AG04450 (cell line): ENCODE measurements at places on chromosomes 4 and X.

- DNase-seq, result peak; percentile 2
Measured at GRCh38 chr4:73499996-73500765, 18.6 kb downstream of the AFM start.

DNA sequence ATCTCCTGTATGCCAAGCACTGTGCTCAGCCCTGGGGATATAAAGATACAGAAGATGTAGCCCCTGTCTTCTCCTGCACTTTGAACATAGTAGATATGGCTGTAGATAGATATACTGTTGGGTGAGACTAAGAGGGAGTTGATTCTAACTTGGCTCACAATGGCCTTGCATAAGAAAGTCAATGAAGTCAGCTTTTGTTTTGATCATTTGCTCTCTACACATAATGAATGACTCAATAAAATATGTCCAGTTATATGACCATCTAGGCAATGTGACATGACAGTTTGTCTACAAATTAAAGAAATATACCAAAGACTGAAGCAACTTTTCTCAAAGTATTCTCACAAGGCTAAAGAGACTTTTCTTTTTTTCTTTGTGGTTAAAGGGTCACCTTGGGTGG lies 147.6 kb upstream of the DIPK2B start:
- DNase-seq, result no peak

GRCh38 chrX:96436105-96436504 lies 248.5 kb upstream of the DIAPH2 start:
- DNase-seq, result peak; percentile 7

GRCh38 chr4:70239884-70240591 lies 2.4 kb upstream of the CSN3 start:
- no peak for DNase-seq
